ENCODE measurements at places on chromosomes 7 and 10. TPM values are rescaled to one million over a fixed set of nuclear protein-coding genes. Genes with fewer than 3 reads are reported as not detected.

- no peaks in the 10 kb centered on the region for H3K27me3 ChIP-seq
- H3K27ac ChIP-seq: no peak overlapping the region
- no peak for DNase-seq
- no peaks in the 10 kb centered on the region for H3K4me1 ChIP-seq
- H3K36me3 ChIP-seq: peaks cover 8% of the 10 kb centered on the region
- no peak overlapping the region for H3K4me3 ChIP-seq
These were observed 20.6 kb downstream of the KLHDC10 start for GRCh38 chr7:130090745-130091532.

DNA sequence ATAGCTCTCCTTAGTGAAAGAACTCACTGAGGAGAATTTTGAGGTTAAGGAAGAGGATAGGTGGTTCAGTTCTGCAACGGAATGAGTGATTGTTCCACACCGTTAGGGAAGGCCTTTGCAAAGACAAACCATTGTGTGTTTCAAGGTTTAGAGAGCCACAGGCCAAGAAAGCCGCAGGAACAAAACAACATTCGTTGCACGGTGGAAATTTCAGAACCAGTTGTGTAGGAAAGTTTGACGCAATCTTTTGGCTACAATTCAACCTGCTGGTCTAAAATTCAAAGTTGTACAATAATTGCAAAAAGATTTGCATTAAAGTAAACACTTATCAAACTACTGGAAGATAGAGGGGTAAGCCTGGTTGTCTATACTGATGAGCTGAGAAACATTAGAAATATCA lies 91.4 kb downstream of the FAM107B start:
- H3K27ac ChIP-seq: no peak overlapping the region
- no peaks in the 10 kb centered on the region for H3K36me3 ChIP-seq
- H3K27me3 ChIP-seq: no peaks in the 10 kb centered on the region
- no peak overlapping the region for H3K4me3 ChIP-seq
- H3K4me1 ChIP-seq: peaks cover 8% of the 10 kb centered on the region

GRCh38 chr7:155336812-155337602 lies 39.3 kb downstream of the INSIG1 start:
- H3K4me3 ChIP-seq: no peak overlapping the region
- peaks cover under 1% of the 10 kb centered on the region for H3K27me3 ChIP-seq
- H3K4me1 ChIP-seq: peaks cover 10% of the 10 kb centered on the region
- H3K27ac ChIP-seq: no peak overlapping the region

- H3K4me3 ChIP-seq: no peak overlapping the region
- no peak overlapping the region for H3K27ac ChIP-seq
- peaks cover 3% of the 10 kb centered on the region for H3K36me3 ChIP-seq
- H3K27me3 ChIP-seq: peaks cover 4% of the 10 kb centered on the region
- peaks cover 4% of the 10 kb centered on the region for H3K4me1 ChIP-seq
These were observed 43.1 kb upstream of the TUBB8 start for GRCh38 chr10:92153-92552.

- H3K4me3 ChIP-seq: no peak overlapping the region
- no peaks in the 10 kb centered on the region for H3K36me3 ChIP-seq
- DNase-seq: no peak
- H3K27me3 ChIP-seq: peaks cover 11% of the 10 kb centered on the region
- no peak overlapping the region for H3K27ac ChIP-seq
- H3K4me1 ChIP-seq: no peaks in the 10 kb centered on the region
These were observed 5.4 kb downstream of the COL13A1 start for GRCh38 chr10:69807122-69807521.

- no peak for DNase-seq
- no peaks in the 10 kb centered on the region for H3K27me3 ChIP-seq
- peaks cover 6% of the 10 kb centered on the region for H3K4me1 ChIP-seq
- H3K36me3 ChIP-seq: no peaks in the 10 kb centered on the region
These were observed 475.1 kb upstream of the FOXK1 start for GRCh38 chr7:4207011-4207410.

DNA sequence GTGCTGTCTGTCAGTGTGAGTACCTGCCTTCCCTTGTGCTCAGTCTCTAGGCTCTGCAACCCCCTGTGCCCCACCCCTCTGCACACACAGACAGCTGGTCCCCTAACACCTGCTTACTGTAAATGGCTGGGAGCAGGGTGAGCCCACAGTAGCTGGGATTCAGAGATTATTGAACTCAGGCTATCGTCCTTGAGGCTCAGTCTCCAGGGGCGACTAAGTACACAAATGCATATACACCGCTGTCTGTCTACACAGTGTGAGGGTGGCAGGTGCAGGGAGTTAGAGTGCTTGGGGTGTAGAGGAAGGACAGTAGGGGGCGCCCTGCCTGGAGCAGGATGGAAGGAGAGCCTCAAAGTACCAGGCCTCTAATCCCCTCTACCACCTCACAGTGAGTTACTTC lies 12.9 kb downstream of the UPP1 start:
- no peak overlapping the region for H3K4me3 ChIP-seq
- H3K4me1 ChIP-seq: peaks cover 48% of the 10 kb centered on the region
- H3K27ac ChIP-seq: no peak overlapping the region
- DNase-seq: peak; percentile 13
- H3K27me3 ChIP-seq: no peaks in the 10 kb centered on the region
- peaks cover 78% of the 10 kb centered on the region for H3K36me3 ChIP-seq

GRCh38 chr7:93407239-93407638 lies 167.3 kb downstream of the CALCR start:
- H3K4me1 ChIP-seq: no peaks in the 10 kb centered on the region
- no peak overlapping the region for H3K27ac ChIP-seq
- no peak overlapping the region for H3K4me3 ChIP-seq
- DNase-seq: no peak

GRCh38 chr7:26195867-26196657 lies 4.5 kb downstream of the HNRNPA2B1 start:
- DNase-seq: no peak
- H3K4me3 ChIP-seq: peak overlapping the region; percentile 78
- no peaks in the 10 kb centered on the region for H3K27me3 ChIP-seq
- H3K27ac ChIP-seq: peak overlapping the region; percentile 81
- peaks cover 58% of the 10 kb centered on the region for H3K4me1 ChIP-seq

- no peak for DNase-seq
- no peaks in the 10 kb centered on the region for H3K4me1 ChIP-seq
- H3K4me3 ChIP-seq: no peak overlapping the region
- H3K27me3 ChIP-seq: no peaks in the 10 kb centered on the region
- H3K27ac ChIP-seq: no peak overlapping the region
These were observed 148.8 kb downstream of the MBL2 start for GRCh38 chr10:52623761-52624160.

DNA sequence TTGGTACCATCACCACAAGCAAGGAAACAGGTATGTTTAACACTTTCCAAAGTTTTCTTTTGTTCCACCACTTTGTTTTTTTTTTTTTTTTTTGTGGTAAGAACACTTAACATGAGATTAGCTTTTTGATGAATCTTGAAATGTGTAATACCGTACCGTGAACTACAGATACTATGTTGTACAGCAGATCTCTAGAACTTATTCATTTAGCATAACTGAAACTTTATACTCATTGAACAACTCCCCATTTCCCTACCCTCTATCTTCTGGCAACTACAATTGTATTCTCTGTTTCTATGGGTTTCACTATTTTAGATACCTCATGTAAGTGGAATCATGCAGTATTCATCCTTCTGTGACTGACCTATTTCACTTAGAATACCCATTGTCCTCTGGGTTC lies 162.7 kb upstream of the ITGB1 start:
- H3K36me3 ChIP-seq: peaks cover 21% of the 10 kb centered on the region
- DNase-seq: no peak
- H3K4me1 ChIP-seq: peaks cover 78% of the 10 kb centered on the region
- no peaks in the 10 kb centered on the region for H3K27me3 ChIP-seq
- H3K27ac ChIP-seq: no peak overlapping the region

DNA sequence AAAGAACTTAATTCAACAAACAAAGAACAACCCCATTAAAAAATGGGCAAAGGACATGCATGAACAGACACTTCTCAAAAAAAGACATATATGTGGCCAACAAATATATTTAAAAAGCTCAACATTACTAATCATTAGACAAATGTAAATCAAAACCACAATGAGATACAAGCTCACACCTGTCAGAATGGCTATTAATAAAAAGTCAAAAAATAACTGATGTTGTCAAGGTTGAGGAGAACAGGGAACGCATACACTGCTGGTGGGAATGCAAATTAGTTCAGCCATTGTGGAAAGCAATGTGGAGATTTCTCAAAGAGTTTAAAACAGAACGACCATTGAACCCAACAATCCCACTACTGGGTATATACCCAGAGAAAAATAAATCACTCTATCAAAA lies 19.1 kb downstream of the ZFAND4 start:
- no peak overlapping the region for H3K27ac ChIP-seq
- no peak overlapping the region for H3K4me3 ChIP-seq
- DNase-seq: no peak

DNA sequence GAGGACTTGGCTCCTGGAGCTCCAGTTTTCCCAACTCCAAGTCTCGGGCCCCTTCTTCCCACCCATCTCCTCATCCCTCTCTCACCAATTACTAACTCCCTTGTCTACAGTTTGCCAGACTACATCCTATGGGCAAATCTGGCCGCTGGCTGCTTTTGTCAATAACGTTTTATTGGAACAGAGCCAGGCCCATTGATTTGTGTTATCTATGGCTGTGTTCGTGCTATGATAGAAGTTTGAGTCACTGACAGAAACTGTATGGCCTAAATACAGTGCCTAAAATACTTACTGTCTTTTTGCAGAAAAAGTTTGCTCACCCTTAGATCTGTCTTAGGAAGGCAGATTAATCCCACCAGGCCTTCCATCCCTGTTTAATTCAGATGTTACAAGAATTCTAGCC lies 71.3 kb downstream of the PIP4K2A start:
- DNase-seq: no peak
- H3K4me1 ChIP-seq: peaks cover 67% of the 10 kb centered on the region
- H3K4me3 ChIP-seq: no peak overlapping the region
- no peaks in the 10 kb centered on the region for H3K27me3 ChIP-seq

TNS3 gene
- total RNA-seq: not detected

DEPP1 gene
- 0.33 TPM for total RNA-seq

PPP1R17 gene
- total RNA-seq: not detected

OPN1SW gene
- total RNA-seq: not detected
